NCI-H1105 treated with DMSO at 0.1 percent for 48 hours (cell line): ENCODE measurements at places on chromosomes 2 and 18.

DNA sequence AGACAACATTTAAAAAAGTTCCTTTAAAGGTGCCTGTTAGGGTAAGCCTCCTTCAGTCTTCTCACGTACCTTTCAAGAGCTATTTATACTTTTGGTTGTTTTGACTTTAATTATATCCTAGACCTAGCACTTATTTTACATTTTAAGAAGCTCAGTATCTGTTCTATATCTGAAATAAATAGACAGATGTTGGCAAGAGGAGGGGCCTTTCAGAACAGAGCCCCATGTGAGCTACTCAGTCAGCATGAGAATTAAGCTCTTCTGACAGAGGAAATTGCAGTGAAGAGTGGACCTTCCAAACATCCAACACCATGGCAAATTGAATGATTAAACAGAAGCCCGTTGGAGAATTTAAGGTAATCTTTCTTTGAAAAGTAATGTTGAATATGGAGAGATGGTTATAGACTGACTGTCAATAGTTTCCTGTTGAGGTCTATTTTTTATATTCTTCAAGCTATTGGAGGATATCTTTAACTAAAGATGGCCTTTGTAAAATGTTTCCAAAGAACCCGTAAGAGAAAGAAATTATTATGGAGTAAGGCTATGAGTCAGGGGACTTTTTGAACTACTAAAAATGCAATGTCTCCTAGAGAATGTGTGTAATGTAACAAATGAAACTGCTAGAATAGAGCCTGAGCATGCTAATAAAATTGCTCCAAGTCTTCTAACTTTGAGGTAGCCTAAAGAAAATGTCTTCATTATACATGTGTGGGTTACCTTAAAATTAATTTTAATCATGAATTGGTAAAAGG lies 17.3 kb downstream of the NYAP2 start:
- no peak for DNase-seq

- DNase-seq = no peak
Measured at GRCh38 chr2:11858883-11859282, 112.5 kb downstream of the LPIN1 start.

- DNase-seq = no peak
Measured at GRCh38 chr18:76955524-76956170, 133.3 kb downstream of the ZNF236 start.

- DNase-seq = no peak
Measured at GRCh38 chr2:156489750-156490465, 53.7 kb downstream of the GPD2 start.

- DNase-seq = no peak
Measured at GRCh38 chr2:64341461-64341860, 112.5 kb upstream of the LGALSL start.
